ENCODE measurements at places on chromosomes 12 and 14.

GRCh38 chr14:89240414-89240813 lies 176.6 kb downstream of the FOXN3 start:
- DNase-seq, result no peak

DNA sequence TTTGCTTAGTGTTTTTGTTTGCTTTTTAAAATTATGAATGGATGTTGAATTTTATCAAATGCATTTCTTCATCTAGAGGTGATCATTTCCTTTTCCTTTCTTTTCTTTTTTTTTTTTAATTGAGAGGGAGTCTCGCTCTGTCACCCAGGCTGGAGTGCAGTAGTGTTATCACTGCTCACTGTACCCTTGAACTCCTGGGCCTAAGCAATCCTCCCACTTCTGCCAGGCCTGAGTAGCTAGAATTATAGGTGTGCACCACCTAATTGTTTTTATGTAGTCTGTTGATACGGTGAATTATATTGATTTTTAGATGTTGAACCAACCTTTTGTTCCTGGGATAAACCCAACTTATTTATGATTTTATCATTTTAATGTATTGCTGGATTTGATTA lies 1.5 kb upstream of the CDKL1 start:
- no peak for DNase-seq

GRCh38 chr12:96170328-96170727 lies 23.8 kb upstream of the ELK3 start:
- DNase-seq, result no peak

DNA sequence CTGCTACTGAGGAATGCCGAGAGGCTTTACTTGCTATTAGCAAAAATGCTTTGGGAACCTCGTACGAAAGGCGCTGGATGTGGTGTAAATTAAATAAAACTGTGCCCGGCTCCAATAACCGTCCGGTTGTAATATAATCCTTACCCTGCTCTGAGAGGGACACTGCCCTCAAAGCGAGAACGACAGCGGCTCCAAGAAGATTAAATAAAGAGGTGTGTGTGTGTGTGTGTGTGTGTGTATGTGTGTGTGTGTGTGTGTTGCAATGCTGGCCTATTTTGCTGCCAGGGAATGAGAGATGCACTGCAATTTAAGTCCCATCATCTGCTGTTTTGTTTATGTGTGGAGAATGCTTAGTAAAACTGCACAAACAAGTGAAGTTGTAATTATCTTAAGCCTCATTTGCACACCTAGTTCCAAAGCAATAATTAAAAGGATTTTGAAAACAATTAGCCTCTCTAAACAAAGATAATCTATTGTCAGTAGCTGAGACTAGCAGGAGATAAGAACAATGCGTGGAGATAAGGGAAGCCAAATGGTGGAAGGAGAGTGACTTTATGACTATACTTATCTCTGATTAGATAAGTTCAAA lies 1.2 kb upstream of the SIX1 start:
- no peak for DNase-seq

GRCh38 chr12:84435682-84436081 lies 476.9 kb downstream of the SLC6A15 start:
- DNase-seq, result no peak

DNA sequence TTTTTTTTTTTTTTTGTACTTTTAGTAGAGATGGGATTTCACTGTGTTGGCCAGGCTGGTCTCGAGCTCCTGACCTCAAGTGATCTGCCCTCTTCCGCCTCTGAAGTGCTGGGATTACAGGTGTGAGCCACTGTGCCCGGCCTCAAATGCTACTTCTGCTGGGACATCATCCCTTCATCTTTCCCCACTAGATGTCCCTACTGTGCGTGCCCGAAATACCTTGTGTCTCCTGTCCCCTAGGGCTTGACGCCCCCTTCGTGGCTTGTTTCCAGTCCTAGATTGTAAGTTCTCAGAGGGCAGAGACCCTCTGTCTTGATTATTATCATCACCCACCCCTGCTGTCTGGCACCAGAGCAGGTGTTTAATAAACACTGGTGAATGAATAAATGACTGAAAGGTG lies 14.9 kb downstream of the CCDC63 start:
- DNase-seq, result no peak

DNA sequence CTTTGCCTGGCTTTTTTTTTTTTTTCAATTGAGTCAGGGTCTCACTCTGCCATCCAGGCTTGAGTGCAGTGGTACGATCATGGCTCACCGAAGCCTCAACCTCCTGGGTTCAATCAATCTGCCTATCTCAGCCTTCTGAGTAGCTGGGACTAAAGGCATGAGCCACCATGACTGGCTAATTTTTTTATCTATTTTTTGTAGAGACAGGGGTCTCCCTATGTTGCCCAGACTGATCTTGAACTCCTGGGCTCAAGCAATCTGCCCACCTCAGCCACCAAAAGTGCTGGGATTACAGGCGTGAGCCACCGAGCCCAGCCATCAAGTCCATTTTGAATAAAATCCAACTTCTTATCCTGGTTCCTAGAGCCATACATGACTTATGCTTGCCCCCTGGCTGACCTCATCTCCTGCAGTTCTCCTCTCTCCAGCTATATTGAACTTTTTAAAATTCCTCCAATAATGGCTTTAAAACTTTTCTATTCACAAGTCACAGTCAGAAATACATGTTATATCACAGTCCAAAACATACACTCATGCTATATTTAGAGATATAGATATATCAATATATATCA lies 10.4 kb upstream of the RND1 start:
- DNase-seq, result no peak
